Esophagus squamous epithelium (tissue), 5 donors: ENCODE measurements at places on chromosomes 5 and 9. TPM values are rescaled to one million over a fixed set of nuclear protein-coding genes. Genes with fewer than 3 reads are reported as not detected.

The ZNF618 gene
- 1.7 TPM for total RNA-seq

The FBLL1 gene
- total RNA-seq = not detected

The SARDH gene
- total RNA-seq = not detected

GRCh38 chr9:79817438-79818004, 245.8 kb downstream of the TLE4 start:
- H3K36me3 ChIP-seq = no peaks in the 10 kb centered on the region
- H3K4me1 ChIP-seq = no peaks in the 10 kb centered on the region
- H3K27ac ChIP-seq = no peak overlapping the region
- DNase-seq = no peak

GRCh38 chr5:10757043-10757442, 4.0 kb downstream of the DAP start:
- H3K4me1 ChIP-seq = peaks cover 19% of the 10 kb centered on the region
- no peak for DNase-seq
- H3K27me3 ChIP-seq = no peaks in the 10 kb centered on the region
- peak overlapping the region; percentile 50 for H3K27ac ChIP-seq
- H3K36me3 ChIP-seq = peaks cover 38% of the 10 kb centered on the region
- no peak overlapping the region for H3K4me3 ChIP-seq

DNA sequence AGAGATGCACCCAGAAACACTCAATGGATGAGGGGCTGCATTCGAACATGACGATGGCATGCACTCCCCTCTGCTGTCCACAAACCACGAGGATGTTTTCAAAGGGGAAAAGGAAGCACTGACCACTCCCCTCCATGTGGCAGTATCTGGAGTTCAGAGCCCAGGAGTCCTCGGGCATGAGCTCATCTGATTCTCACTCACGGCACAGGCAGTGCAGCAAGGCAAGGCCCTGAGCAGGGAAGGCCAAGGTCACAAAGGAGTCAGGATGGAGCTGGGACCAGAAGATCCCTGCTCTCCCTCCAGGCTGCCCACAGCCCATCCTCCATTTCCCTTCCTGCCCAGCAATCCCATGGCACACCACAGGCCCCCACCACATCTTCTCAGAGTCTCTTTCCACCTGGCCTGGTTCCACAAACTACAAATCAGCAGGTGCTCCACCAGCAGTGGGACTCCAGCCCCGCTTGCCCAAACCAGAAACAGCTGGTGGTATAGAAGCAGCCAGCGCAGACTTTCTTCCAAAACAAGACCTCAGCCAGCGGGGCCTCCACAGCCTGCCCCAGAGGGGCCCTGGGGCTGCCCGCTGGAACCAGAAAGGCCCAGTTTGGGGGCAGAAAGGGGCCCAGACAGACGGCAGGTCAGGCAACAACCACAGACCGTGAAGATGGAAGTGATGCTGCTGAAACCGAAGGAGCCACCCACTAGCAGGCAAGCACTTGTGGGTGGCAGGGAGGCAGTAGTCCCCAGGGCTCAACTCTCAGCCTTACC, 12.2 kb downstream of the TNIP1 start:
- H3K27me3 ChIP-seq = no peaks in the 10 kb centered on the region
- DNase-seq = no peak
- H3K36me3 ChIP-seq = peaks cover 54% of the 10 kb centered on the region
- peak overlapping the region; percentile 54 for H3K27ac ChIP-seq
- H3K4me3 ChIP-seq = no peak overlapping the region

- H3K4me3 ChIP-seq = no peak overlapping the region
- H3K27me3 ChIP-seq = no peaks in the 10 kb centered on the region
Observed at GRCh38 chr5:113678924-113679575, 165.6 kb downstream of the YTHDC2 start.

GRCh38 chr5:53892224-53892623, 331.8 kb downstream of the NDUFS4 start:
- H3K4me1 ChIP-seq = no peaks in the 10 kb centered on the region
- no peak overlapping the region for H3K4me3 ChIP-seq
- H3K36me3 ChIP-seq = no peaks in the 10 kb centered on the region
- H3K27me3 ChIP-seq = no peaks in the 10 kb centered on the region
- DNase-seq = no peak

DNA sequence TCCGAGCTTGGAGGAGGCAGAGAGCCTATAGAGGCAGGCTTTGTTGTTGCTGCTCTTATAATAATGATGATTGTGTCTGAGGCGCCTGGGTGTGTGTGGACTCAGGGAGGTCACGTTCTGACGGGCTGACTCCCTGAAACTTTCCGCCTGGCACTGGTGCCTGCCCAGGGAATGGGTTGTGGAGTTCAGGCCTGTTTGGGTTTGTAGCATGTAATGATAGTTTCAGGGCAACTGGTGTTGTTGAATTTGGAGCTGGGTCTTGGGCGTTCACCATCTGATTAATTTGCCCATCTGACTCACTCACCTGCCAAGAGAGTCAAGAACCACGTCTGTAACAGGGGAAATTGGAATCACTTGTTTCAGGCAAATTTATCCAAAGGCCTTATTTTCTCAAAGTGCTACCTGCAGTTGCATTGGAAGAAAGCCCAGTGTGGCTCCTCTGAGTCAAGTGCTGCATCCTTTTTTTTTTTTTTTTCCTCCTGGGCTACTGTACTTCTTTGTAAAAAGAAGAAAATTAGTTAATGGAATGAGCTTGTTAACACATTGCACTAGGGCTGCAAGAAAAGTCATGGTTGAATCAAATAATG, 386.5 kb downstream of the GADD45G start:
- H3K36me3 ChIP-seq = no peaks in the 10 kb centered on the region
- peak overlapping the region; percentile 20 for H3K27ac ChIP-seq
- DNase-seq = no peak
- peaks cover 18% of the 10 kb centered on the region for H3K4me1 ChIP-seq
- no peaks in the 10 kb centered on the region for H3K27me3 ChIP-seq

GRCh38 chr9:125626187-125626586, 80.8 kb downstream of the MAPKAP1 start:
- no peak overlapping the region for H3K4me3 ChIP-seq
- H3K36me3 ChIP-seq = no peaks in the 10 kb centered on the region
- H3K4me1 ChIP-seq = peaks cover 27% of the 10 kb centered on the region
- no peak overlapping the region for H3K27ac ChIP-seq
- no peaks in the 10 kb centered on the region for H3K27me3 ChIP-seq
- DNase-seq = no peak

- H3K4me3 ChIP-seq = no peak overlapping the region
- DNase-seq = no peak
- no peaks in the 10 kb centered on the region for H3K27me3 ChIP-seq
Observed at GRCh38 chr5:149210968-149211490, 60.6 kb upstream of the AFAP1L1 start.

DNA sequence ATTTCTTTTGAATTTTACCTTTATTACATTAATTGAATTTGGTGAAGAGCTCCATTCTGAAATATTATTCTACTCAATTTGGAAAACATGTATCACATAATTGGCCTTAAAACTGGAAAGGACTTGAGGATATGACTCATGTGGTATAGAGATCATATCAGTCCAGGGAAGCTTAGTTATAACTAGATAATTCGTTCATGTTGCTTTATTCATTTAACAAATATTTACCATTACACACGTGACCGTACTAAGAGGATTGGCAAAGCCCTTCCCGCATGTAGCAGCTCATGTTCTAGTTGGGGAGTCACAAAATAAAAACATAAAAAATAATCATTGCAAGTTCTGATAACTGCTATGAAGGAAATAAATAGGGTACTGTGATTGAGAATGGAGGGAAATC, 1816.5 kb downstream of the MAT2B start:
- H3K27ac ChIP-seq = no peak overlapping the region
- H3K27me3 ChIP-seq = no peaks in the 10 kb centered on the region
- no peaks in the 10 kb centered on the region for H3K4me1 ChIP-seq
- H3K4me3 ChIP-seq = no peak overlapping the region

GRCh38 chr9:9223175-9223574, 1389.6 kb downstream of the PTPRD start:
- no peak overlapping the region for H3K4me3 ChIP-seq
- no peak overlapping the region for H3K27ac ChIP-seq
- no peaks in the 10 kb centered on the region for H3K36me3 ChIP-seq
- no peaks in the 10 kb centered on the region for H3K27me3 ChIP-seq

DNA sequence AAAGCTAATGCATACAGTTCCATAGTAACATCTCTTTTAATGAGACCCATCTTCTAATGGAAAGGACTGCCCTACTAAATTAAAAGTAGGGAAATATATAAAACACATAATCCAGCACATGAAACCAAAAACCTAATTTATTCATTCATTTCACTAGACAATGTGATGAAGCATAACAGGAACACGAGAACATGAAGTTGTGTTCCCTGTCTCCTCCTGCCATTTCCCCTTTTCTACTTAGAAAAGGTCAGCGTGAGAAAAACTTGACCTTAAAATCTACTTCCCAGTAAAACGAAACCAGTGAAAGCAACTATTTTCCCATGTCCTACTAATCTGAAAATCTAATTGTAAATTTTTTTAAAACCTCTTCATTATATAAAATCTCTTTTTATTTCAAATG, 847.5 kb downstream of the TLE1 start:
- no peak for DNase-seq
- H3K4me3 ChIP-seq = no peak overlapping the region
- H3K27ac ChIP-seq = no peak overlapping the region
- no peaks in the 10 kb centered on the region for H3K27me3 ChIP-seq
- no peaks in the 10 kb centered on the region for H3K4me1 ChIP-seq
